Cerebellar nuclear complex (tissue), 1 donor: ENCODE measurements at places on chromosomes 4 and X.

- DNase-seq: no peak
These were observed 14.4 kb upstream of the RAB40A start for GRCh38 chrX:103533511-103534216.

DNA sequence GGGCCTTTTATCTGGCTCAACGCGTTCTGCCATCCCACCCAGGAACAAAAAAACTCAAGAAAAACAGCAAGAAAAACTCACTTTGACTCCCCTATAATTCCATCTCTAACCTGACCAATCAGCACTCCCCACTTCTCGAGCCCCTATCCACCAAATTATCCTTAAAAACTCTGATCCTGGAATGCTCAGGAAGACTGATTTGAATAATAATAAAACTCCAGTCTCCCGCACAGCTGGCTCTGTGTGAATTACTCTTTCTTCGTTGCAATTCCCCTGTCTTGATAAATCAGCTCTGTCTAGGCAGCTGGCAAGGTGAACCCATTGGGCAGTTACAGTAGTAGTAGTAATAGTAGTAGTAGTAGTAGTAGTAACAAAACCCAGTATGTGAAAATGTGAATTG is 165.7 kb upstream of the CASK start:
- DNase-seq: no peak

- DNase-seq: no peak
These were observed 132.6 kb downstream of the PACRGL start for GRCh38 chr4:20832826-20833225.

DNA sequence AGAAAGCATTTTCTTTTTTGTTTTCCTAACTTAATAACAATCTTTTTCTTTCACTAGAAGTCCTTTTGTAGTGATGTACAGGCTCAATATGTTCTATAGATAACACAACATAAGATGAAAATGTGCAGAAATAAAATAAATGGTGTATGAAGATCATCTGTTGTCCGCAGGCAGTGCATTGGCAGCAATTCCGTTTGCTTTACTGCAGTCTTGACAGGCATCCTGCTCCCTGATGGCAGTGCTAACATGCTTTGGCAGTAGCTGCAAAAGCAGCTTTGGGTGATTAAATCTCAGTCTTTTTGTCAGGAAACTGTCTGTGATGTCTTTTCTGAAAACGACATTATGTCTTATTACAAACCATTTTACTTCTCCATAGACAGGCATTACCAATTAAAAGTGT is 131.4 kb downstream of the TRAM1L1 start:
- no peak for DNase-seq

DNA sequence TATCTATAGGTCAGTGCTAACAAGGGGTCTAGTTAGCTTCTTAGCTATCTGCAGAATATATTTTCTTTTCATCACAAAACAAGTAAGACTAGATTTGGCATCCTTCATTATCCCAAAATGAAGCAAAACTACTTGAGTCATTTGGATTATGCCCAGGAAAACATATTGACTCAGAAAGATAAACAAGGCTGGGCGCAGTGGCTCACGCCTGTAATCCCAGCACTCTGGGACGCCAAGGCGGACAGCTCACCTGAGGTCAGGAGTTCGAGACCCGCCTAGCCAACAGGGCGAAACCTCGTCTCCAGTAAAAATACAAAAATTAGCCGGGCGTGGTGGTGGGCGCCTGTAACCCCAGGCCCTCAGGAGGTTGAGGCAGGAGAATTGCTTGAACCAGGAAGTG is 18.0 kb upstream of the MND1 start:
- no peak for DNase-seq

DNA sequence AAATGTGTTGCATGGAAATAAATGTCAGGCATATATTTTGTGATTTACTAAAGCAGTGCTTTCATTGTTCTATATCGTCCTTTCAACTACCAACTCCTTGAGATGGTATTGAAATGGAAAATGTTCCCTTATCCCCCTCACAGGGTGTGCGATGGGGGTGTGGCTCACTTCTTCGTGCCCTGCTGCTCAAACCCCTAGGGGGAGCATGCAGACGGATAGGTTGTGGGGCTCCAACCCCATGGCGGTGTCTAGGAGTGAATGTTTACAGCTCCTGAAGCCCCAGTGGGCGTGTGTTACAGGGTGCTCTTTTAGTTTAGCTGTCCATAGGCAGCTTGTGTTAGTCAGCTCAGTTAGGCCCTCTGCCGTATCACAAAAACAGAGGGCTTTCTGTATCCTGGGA is 287.7 kb upstream of the EMCN start:
- DNase-seq: no peak

GRCh38 chr4:128780688-128781087 is 28.8 kb upstream of the JADE1 start:
- no peak for DNase-seq

- DNase-seq: no peak
These were observed 1219.3 kb upstream of the PRKX start for GRCh38 chrX:4932790-4933189.

DNA sequence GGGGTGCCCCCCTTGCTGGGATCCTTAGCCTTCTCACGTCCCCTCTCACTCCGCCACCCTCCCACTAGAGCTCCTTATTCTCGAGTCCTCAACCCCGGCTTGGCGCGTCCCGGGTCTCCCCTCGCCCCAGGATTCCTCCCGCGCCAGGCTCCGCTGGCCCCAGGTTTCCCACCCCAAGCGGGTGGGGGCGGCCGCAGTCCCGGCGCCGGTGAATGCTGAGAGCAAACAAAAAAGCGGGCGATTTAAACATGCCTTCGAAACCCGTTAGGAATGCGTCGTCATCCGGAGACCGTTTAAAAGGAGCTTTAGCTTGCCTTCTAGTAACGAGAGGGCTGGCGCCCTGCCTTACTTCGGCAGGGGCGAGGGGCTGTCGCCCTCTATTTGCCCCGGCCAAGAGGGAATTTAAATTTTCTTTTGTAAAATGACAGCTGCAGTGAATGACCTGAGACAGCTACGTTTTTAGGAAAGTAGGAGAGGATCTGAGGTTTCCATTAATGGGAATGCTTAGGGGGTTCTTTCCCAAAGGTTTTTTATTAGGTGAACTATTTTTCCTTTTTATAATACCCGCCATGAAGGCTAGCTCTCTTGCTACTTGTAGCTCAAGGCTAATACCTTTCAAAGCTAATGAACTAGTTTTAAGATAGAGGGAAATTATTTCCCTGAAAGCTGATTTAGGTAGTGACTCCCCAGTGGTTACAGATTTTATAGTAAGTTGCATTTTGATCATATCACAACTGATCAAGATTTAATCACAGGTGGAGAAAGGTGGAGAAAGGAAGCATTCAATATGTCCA is 3.1 kb downstream of the JADE1 start:
- DNase-seq: peak; percentile 46

- no peak for DNase-seq
These were observed 4.6 kb upstream of the RS1 start for GRCh38 chrX:18676470-18676869.

DNA sequence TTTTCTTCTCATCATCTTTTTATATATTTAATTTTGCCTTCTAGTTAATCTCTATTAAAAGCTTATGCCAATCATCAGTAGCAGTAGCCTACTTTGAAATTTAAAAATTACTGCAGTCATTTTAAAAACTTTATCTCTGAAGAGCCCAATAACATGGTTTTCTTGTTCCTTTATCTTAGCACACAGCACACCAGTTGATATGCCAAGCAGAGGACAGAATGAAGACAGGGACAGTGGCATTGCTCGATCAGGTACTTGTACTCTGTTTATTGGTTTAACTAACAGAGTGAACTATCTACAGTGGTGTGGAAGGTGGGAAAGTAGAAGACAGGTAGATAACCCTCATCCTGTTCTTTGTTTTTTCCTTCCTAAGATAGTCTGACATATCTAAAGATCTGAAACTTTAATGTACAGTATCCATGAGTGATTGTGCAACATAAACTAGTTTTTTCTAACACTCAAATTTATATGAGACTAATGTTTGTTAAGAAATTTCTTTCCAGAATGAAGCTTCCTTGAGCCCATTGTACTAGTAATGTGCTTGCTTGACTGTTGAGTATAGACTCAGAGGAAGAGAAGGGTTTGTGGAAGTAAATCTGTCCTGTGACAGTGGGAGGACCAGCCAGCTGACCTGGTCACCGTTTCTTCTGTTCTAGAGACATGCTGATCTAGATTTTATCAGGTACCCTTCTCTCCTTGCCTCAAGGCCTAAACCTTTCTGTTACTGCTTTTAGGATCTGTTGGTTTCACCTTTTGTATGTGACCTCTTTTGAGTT is 66.6 kb downstream of the FNIP2 start:
- DNase-seq: no peak

DNA sequence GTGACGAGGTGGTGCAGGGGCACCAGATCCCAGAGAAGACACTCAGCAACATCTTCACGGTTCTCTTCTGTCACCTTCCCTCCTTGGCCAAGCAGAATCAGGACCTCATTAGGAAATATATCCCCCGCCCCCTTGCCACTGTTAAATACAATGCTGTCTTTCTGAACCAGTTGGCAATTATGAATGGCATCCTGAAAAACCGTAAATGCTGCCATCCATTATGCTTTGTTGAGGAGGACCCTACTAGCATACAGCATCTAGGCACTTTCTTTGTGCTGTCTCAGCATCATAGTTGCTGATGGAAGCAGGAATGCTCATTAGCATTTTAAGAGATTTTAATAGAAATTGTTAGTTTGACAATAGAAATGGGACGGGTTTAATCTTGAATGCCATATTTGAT is 138.5 kb downstream of the DCLK2 start:
- no peak for DNase-seq

- DNase-seq: no peak
These were observed 62.2 kb downstream of the PRKX start for GRCh38 chrX:3651277-3651676.

GRCh38 chrX:69424161-69424560 is 80.0 kb upstream of the NALF2 start:
- no peak for DNase-seq

- no peak for DNase-seq
These were observed 27.0 kb upstream of the ZNF280C start for GRCh38 chrX:130295519-130296296.

- DNase-seq: no peak
These were observed 50.6 kb upstream of the TBC1D14 start for GRCh38 chr4:6858997-6859396.

DNA sequence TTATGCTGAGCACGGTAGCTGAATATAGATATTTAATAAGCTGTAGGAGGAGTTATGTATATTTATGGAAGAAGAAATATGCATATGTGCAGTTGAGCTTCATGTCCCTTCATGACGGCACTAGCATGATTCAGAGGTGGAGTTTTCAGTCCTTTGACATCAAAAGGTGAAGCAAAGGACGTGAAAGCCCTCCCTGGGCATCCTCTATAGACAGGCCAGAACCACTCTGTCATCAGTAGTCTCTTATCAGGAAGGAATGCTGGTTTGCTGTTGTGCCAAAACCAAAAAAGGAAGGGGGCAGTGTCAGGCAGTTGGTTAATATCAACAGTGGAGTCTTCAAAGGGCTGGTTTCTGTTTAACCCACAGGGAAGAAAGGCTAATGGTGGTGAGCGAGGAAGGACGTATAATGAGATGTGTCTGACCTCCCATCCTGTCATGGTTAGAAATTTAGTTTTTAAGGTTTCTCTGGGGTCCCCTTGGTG is 23.5 kb upstream of the IL2 start:
- no peak for DNase-seq

DNA sequence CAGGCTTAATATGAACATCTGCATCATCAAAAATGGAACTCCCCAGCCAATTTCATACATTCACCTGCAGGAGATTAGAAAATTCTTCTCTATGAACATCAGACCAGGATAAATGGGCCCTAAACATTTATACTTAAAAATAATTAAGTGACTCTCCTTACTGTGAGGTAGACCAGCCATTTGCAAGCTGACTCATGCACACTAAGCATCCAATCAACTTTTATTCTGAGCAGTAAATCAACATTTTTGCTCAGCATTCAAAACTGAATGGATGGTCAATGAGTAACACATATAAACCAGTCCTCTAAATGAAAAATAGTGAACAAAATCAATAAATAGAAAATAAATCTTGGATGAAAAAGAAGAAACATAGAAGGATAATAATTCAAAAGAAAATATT is 19.9 kb upstream of the PCDH10 start:
- DNase-seq: no peak

DNA sequence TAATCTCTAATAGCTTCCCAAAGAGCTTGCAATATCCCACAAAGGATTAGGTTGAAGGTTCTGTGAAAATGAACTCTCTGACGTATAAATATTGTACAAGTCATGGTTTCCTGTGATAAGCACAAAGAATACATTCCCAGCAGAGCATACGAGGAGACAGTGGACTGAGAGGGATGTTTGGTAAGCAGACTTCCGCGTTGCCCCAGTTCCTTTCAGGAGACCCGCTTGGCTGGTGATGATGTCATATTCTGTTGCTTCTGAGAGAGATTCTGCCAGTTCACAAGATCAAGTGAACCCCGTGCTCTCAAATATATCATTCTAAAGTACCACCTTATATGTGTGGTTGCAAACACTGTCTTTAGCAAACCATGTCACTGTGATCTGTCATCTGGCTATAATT is 323.9 kb upstream of the CASK start:
- no peak for DNase-seq

DNA sequence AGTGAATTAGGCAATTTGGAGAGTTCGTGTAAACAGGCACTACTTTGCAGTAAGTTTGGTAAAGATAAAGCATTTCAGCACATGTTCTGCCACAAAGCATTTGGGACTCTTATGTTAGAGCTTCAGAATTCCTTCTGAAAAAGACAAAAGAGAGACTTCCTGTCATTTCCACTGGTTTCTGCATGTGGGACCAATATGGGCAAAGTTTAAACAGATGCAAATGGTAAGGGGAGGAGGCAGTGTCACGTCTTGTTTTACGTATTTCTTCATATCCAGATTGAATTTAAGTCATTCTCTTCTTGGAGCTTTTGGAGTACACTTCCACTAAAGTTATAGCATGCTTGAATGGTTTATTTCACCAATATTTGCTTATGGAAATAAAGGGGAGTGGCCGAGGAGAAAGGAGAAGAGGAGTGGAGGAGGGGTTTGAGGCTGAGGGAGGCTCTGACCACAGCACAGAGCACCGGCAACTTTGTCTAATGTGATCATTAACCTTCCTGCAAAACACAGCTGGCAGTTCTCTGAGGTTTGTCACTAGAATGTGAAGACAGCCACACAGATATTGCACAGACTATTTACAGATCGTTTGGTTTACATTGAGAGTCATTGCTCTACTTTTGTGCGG is at the start of gene APELA:
Gene APELA (plus strand): TSS at position 479 of the 625 bp plus-strand sequence. CDS start 154 bp downstream, outside the sequence.
- no peak for DNase-seq

DNA sequence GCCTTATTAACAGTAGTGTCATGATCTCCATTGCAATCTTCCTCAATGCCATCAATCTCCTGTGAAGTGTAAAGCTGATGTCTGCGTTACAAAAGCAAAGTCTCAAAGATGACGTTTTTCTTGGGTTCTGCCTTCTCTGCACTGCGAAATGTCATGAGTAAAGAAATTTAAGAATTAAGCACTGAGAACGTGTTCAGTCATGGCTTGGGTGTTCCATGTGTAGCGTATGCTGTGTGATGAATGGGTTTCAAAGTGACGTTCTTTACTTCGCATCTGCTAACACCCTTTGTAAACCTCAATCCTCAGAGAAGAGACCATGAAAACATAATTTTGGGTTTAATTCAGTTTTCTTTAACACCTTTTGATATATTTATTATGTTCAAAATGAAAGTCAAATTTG is 999 bp downstream of the NAP1L5 start:
- no peak for DNase-seq

- DNase-seq: no peak
These were observed 676.9 kb downstream of the SMARCA1 start for GRCh38 chrX:128846385-128846784.
